ENCODE measurements at places on chromosomes 7 and 10.

- DNase-seq = no peak
Observed at GRCh38 chr10:133151543-133151972, 8.5 kb upstream of the KNDC1 start.

- peak; percentile 57 for DNase-seq
Observed at GRCh38 chr7:69739190-69739589, 140.9 kb downstream of the AUTS2 start.

- no peak for DNase-seq
Observed at GRCh38 chr10:71390461-71390835, 6.3 kb upstream of the CDH23 start.

- no peak for DNase-seq
Observed at GRCh38 chr7:35268953-35269352, 15.1 kb upstream of the TBX20 start.

- no peak for DNase-seq
Observed at GRCh38 chr10:666237-667012, 23.0 kb downstream of the DIP2C start.
